ENCODE measurements at places on chromosomes 3 and 15.

DNA sequence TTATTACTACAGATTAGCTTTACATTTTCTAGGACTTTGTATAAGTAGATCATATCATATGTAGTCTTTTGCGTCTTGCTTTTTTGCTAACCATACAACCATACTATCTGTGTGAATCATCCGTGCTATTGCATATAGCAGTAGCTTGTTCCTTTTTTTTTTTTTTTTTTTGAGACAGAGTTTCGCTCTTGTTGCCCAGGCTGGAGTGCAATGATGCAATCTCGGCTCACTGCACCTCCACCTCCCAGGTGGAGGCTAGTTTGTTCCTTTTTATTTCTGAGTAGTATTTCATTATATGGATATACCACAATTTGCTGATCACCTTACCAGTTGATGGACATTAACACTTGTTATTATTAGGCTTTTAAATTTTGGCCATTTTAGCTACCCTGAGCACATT is 54.5 kb upstream of the TBL1XR1 start:
- no peak for DNase-seq
- no peak overlapping the region for H3K27ac ChIP-seq
- H3K4me1 ChIP-seq = no peaks in the 10 kb centered on the region
- no peaks in the 10 kb centered on the region for H3K36me3 ChIP-seq
- no peak overlapping the region for H3K4me3 ChIP-seq

DNA sequence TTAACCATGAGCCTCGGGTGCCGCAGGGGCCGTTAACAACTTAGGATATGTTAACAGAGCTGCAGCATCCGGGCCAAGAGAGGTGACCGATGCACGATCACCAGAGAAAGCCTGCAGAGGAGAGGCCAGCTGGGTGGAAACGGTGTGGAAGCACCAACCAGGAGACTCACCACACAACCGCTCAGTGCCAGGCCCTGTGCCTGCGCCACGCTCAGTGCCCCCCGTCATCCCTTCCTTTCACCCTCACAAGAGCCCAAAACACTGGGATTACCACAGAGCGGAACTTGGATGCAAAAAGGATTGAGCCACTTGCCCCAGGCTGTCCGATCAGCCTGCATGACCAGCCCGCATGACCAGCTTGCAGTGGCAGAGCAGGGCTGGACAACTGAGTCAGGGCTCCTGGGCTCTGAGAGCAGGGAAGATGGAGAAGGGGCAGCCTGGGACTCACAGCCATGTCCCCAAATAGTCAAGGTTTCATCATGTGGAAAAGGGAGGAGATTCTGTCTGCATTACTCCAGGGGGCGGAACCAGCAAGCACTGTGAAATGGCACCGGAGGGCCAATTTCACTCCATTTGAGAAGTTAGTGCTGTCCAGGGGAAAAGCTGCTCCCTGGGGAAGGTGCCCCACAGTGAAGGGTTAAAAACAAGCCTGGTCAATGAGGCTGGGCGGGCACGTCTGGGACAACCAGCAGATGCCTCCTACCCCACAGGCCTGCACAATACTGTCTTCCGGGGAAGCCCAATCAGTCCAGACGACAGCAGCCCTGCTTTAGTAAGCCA is 156.8 kb downstream of the ATP10A start:
- H3K4me1 ChIP-seq = no peaks in the 10 kb centered on the region
- no peak overlapping the region for H3K4me3 ChIP-seq
- DNase-seq = no peak
- H3K36me3 ChIP-seq = peaks cover 8% of the 10 kb centered on the region

DNA sequence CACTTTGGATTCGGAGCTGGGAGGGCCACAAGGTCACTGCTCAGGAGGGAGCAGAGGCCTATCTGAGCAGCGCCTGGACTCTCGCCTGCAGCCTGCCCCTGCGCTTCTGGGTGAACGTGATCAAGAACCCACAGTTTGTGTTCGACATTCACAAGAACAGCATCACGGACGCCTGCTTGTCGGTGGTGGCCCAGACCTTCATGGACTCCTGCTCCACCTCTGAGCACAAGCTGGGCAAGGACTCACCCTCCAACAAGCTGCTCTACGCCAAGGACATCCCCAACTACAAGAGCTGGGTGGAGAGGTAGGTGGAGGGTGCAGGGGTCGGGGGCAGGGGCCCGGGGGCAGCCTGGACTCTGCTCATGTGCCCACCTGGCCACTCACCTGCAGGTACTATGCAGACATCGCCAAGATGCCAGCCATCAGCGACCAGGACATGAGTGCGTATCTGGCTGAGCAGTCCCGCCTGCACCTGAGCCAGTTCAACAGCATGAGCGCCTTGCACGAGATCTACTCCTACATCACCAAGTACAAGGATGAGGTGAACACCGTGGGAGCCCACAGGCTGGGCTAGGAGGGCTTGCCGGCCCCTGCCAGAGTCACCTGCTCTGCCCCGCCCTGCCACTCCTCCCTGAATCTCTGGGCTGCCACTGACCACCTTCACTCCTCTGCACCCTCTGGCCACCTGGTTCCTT is 49.5 kb downstream of the PLXNA1 start:
- H3K36me3 ChIP-seq = no peaks in the 10 kb centered on the region
- no peak overlapping the region for H3K27ac ChIP-seq
- no peaks in the 10 kb centered on the region for H3K27me3 ChIP-seq
- no peaks in the 10 kb centered on the region for H3K4me1 ChIP-seq
- H3K4me3 ChIP-seq = no peak overlapping the region
- DNase-seq = no peak

- DNase-seq = no peak
- H3K27me3 ChIP-seq = peaks cover 28% of the 10 kb centered on the region
- no peak overlapping the region for H3K4me3 ChIP-seq
Observed at GRCh38 chr15:76916369-76916768, 11.2 kb upstream of the SCAPER start.

DNA sequence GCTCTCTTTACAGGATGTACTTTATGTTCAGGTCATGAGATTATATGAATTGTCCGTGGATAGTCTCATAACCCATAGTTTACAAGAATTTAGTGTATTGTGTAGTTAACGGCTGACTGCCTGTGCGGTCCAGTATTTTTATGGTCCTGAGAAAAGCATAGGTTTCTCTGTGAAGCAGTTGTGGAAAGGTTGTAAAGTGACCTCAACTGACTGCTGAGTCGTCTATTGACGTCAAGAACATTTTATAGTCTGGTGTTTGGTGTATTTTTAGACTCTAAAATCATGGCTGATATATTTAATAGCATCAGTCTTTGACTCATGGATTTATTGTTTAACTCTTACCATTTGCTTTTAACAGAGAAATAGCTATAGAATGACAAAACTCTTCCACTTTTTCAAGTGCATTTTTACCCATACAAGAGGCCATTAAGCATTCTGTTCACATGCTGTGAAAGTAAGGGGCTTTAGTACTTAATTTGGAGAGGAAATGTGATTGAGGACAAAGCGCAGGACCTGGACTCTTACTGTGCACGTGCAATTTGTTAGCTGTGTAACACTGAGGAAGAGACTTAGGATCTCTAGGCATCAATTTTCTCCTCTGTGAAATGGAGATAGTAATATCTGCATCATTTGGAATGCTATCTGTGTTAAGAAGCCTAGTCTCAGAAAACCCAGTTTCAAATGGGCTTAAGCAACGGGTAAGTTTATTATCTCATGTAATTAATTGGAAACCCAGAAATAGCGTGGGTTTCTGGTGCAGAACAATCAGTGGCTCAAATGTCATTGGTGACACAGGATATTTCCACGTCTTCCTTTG is 240.8 kb downstream of the NFKBIZ start:
- DNase-seq = no peak
- no peak overlapping the region for H3K27ac ChIP-seq
- peaks cover 4% of the 10 kb centered on the region for H3K27me3 ChIP-seq
- no peak overlapping the region for H3K4me3 ChIP-seq
